ENCODE measurements at places on chromosomes 3 and 15. TPM values are rescaled to one million over a fixed set of nuclear protein-coding genes. Genes with fewer than 3 reads are reported as not detected.

GRCh38 chr15:64344651-64345294 is 11.2 kb downstream of the CSNK1G1 start:
- no peak for DNase-seq

GRCh38 chr3:134682196-134682880 is 31.5 kb upstream of the KY start:
- DNase-seq: no peak

GRCh38 chr15:66921319-66921915 is 144.0 kb upstream of the SMAD3 start:
- DNase-seq: no peak

The LRRC34 gene
- 10.1 TPM for total RNA-seq

GRCh38 chr15:67359431-67360079 is 105.0 kb downstream of the IQCH start:
- DNase-seq: no peak

GRCh38 chr3:83063446-83063845 is 1302.0 kb upstream of the GBE1 start:
- DNase-seq: no peak

DNA sequence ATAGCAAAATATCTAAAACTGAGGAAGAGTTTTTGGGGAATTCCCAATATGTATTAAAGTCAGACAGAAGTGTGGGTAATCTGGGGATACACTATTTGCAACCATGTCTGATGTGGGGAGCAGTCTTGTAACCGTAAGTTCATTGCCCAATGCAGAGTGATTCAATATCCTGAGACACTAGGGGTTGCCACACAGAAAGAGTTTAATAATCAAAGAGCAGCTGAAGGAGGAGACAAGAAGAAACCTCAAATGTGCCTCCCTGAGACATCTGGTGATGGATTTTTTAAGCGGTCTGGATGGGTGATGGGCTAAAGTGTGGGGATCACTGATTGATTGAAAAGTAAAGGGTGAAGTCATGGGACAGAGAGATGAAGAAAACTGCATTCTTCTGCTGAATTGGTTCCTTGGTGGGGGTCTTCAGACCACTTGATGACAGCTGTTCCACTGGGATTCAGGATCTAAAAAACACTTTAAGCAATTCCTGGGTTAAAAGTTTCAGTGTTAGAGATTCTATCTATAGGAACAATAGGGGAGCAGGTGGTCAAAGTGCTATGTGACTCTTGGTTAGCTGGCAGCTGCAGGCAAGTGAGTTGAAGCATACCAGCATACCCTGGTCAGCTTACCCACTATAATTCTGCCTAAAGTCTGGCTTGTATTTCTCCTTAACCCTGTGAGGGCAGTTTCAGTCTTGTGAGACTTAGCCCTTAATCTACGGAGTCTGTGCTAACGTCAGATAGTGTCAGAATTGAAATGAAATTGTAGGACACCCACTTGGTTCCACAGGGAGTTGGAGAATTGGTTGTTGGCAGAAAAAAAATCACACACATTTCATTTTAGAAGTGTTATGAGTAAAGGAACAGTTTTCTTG is 425.9 kb upstream of the TGFBR2 start:
- DNase-seq: no peak

DNA sequence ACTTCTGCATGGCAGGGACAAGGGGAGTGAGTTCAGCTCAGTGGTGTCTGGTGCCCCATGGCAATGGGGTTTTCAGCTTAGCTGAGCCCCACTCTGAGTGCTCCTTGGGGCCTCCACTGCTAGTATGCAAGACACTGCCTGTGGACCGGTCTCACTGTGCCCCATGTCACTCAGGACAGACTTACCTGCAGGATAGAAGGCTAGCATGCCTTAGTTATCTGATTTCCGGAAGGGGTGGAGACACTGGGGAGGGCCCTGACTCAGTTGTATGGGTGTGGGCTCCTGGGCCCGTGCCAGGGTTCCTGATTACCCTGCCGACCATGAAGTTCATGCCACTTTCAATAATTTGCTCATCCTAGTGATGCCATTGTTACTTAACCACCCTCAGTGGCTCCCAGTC is 4.3 kb upstream of the SLC6A20 start:
- DNase-seq: no peak

DNA sequence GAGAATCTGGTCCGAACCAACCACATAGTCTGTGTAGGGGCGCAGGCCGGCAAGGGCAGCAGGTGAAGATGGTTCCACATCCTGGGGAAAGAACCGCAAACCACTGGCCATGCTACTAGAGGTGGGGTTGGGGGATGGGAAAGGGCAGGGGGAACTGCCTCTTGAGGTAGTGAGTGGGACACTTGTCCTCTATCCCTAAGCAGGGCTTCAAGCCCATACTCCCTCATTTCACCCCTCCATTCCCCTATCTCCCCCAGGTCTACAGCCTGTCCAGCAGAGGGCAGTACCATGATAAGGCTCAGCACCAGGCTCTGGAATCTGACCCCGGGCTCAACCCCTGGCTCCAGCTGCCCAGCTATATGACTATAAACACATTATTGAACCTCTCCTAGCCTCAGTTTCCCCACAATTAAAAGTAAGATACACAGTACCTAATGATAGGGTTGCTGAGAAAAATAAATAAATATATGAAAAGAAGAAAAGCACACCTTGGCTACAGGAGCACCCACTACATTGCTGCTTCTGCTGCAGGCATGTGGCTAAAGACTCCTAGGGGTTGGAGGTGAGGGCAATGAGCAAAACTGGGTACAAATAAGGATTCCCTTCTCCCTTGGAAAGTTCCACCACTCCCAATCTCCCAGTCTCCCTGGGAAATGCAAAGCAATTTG is 6.3 kb downstream of the GORASP1 start:
- DNase-seq: no peak

The ADAMTS17 gene
- 2.3 TPM for total RNA-seq

DNA sequence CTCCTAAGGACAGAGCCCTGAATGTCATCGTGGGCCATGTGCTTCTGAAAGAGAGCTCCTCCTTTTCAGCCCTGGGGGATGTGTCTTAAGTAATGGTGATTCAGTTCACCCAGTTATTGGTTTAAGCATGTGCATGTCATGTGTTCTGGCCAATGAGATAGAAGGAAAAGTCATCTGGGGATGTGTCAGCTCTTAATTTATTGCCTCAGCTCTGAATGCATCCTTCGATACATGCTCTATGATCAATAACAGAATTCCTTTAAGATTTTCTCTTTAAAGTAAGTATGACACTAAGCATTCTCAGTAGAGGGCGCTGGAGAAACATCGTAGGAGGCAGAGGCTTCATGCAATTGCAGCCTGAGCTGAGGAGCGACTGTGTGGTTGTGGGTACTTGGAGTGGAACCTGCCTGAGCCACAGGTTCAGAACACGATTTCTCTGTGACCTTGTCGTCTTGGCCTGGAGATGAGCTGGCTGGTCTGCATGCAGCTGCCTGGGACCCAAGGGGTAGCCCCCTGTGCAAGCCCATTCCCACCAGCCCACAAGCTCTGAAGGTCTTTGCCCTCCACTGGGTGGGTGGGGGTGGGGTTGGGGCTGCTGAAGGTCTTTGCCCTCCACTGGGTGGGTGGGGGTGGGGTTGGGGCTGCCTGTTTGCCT is 69.5 kb downstream of the C3orf38 start:
- DNase-seq: peak; percentile 62

DNA sequence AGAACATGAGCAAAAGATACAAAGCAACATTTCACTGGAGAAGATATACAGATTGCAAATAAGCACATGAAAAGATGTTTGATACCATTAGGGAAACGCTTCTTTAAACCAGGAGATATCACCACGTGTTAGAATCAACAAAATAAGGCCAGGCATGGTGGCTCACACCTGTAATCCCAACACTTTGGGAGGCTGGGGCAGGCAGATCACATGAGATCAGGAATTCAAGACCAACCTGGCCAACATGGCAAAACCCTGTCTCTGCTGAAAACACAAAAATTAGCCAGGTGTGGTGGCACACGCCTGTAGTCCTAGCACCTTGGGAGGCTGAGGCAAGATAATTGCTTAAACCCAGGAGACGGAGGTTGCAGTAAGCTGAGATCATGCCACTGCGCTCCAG is 20.5 kb upstream of the MUC20 start:
- no peak for DNase-seq

The CAV3 gene
- not detected for total RNA-seq

- no peak for DNase-seq
Observed at GRCh38 chr15:100623301-100623700, 20.9 kb downstream of the ASB7 start.

DNA sequence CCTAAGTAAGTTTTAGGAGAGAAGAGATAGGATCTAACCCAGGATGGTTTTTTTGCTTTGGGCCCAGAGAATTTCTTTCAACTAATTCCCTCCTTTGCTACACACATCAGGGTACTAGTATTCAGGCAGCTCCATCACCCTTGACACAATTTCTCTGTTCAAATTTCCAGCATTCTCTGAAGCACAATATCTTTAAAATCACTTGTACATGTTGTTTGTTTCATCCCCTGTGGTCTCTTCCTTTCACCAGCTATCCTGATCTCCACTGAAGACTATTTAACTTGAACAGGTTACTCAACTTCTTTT is 32.4 kb upstream of the FNDC3B start:
- DNase-seq: no peak

- DNase-seq: no peak
Observed at GRCh38 chr3:140754936-140755335, 77.1 kb downstream of the TRIM42 start.

GRCh38 chr3:152780553-152780952 is 54.4 kb upstream of the P2RY1 start:
- DNase-seq: no peak

DNA sequence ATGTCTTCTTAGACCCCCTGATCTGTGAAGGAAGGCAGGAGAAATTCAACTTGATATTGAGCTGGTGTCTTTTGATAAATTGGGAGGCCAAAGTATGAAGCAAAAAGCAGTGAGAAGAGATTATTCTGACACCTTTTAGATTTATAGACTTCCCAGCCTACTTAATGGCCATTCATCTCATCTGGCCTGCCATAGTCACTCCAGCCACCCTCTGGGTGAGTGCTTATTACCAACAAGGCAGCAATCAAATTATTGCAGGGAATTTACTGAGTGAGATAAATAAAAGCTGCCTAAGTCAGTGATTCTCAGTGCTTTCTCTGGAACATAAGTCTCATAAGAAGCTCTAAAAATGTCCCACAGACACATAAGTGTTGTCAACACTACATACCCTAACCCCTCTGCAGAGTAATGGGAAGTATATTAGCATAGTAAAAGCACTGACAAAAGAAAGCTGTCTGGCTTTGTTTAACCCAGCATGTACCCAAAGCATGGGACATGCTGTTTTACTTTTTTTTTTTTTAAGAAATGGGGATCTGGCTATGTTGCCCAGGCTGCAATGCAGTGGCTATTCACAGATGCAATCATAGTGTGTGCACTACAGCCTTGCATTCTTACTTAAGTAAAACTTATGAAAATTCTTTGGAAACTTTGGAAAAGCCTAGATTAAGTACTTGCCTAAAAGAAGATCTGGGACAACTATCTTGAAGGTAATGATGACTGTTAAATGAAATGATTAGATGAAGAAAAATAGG is 725.3 kb downstream of the TUSC7 start:
- no peak for DNase-seq

The CTXND1 gene
- 1.3 TPM for total RNA-seq

DNA sequence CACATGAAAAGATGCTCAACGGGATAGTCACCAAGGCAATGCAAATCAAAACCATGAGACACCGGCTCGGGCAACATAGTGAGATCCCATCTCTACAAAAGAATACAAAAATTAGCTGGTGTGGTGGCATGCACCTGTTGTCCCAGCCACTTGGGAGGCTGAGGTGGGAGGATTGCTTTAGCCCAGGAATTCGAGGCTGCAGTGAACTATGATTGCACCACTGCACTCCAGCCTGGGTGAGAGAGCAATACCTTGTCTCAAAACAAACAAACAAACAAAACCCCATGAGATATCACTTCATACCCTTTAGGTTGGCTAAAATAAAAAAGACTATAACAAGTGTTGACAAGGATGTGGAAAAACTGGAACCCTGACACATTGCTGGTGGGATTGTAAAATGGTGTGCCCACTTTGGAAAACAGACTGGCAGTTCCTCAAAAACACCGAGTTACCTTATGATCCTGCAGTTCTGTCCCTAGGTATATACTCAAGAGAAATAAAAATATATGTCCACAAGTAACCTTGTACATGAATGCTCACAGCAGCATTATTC is 3.8 kb upstream of the PPARG start:
- DNase-seq: no peak

- no peak for DNase-seq
Observed at GRCh38 chr15:85414495-85414894, 34.1 kb downstream of the AKAP13 start.

The WDR49 gene
- 5.4 TPM for total RNA-seq

DNA sequence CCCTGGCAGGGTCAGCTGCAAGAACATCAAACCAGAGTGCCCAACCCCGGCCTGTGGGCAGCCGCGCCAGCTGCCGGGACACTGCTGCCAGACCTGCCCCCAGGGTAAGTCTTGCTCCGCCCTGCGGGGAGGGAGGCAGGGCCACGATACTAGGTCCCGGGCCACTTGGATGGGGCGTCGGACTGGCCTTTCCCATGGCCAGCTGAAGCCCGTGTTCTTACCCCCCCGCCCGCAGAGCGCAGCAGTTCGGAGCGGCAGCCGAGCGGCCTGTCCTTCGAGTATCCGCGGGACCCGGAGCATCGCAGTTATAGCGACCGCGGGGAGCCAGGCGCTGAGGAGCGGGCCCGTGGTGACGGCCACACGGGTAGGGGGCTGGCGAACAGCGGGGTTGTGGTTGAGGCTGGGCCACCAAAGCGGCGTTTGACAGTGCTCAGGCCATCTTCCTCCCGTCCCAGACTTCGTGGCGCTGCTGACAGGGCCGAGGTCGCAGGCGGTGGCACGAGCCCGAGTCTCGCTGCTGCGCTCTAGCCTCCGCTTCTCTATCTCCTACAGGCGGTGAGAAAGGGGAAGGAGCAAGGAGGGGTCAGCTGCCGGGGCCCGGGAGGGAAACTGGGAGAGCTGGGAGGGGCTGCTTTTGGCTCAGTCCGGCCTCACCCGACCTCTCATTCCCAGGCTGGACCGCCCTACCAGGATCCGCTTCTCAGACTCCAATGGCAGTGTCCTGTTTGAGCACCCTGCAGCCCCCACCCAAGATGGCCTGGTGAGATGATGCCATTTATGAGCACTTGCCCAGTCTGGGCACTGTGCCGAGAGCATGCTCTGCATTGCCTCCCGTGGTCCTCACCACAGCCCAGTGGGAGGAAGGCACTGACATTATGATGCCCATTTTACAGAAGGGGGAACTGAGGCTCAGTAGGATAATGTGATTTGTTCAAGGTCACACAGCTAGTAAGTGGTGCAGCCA is 1.7 kb downstream of the CHRD start:
- DNase-seq: no peak

The RLBP1 gene
- total RNA-seq: 6.3 TPM

DNA sequence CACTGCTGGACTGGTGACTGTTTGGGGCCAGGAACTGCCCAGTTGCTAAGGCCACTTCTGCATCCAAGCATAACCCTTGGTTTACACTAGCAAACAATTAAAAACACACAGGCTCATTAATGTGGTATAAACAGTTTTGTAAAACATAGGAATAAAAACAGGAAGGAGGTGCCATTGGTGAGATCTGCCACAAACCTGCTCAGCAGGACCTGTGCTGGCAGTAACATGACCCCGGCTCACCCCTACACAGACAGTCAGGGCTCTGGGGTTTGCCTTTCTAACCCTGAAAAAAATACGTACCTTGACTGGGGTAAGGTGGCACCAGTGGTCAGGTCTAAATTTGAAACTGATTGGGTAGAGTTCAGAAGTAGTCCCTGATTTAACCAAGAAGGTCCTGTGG is 76.2 kb downstream of the ATP1B3 start:
- DNase-seq: no peak

Measured in neural crest cell (in vitro differentiated cells).